ENCODE measurements at places on chromosomes 16 and 17.

DNA sequence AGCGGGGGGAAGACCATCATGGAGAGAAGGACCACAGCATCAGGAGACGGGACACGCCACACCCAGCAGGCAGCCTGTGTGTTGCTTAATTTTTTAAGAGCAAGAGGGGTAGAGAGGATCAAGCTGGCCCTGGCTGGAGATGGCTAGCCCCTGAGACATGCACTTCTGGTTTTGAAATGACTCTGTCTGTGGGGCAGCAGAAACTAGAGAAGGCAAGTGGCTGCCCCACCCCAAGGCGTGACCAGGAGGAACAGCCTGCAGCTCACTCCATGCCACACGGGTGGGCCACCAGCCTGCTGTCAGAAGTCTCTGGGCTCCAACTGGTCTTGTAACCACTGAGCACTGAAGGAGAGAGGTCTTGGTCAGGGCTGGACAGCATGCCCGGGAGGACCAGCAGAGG is 75.5 kb downstream of the SOCS1 start:
- DNase-seq, result no peak

DNA sequence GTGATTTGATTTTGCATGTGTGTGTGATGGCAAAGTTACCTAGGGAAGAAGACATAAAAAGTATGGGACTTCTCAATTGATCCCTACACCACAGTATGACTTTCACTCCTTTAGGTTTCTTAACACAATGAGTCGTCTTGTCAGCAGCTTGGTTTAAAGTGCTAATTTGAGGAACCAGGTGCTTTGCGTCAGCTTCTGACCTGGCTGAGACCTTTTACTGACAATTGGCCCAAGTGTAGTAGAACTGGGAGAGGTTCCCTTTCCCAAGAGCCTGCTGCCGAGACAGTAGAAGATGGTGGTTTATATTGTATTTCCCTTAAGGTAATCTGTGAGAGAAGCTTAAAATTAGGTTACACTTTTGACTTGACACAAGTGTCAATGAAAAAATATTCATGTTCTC is 54.9 kb downstream of the LDHD start:
- DNase-seq, result no peak

GRCh38 chr17:66235377-66235994 is 6.3 kb upstream of the APOH start:
- DNase-seq, result no peak

DNA sequence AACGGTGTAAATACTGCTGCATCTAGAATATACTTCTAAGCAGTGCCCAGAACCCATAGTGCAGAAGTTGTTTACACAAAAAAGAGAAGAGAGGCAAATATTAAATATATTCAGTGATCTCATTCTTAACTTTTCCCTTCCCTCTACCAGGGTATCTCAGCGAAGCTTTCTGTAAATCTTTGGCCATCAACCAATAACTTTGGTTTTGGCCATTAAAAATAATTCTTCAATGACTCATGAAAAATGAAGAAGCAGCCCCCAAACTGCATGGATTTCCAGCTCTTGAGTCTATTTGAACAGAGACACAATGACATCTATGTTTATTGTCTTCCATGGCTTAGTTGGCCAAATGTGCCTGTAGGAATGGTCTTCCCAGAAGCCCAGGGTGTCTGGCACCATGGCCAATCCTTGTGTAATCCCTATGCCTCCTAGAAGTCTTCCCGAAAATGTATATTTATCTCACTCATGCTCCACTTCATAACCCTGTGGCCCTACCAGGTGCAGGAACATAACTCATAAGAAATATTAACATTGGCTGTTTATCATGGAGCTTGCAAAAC is 646.6 kb downstream of the TOX3 start:
- DNase-seq, result no peak

- DNase-seq, result no peak
These were observed 863.5 kb downstream of the KCNJ2 start for GRCh38 chr17:71032746-71033273.

GRCh38 chr16:89410322-89410721 is 80.0 kb downstream of the ANKRD11 start:
- DNase-seq, result no peak

DNA sequence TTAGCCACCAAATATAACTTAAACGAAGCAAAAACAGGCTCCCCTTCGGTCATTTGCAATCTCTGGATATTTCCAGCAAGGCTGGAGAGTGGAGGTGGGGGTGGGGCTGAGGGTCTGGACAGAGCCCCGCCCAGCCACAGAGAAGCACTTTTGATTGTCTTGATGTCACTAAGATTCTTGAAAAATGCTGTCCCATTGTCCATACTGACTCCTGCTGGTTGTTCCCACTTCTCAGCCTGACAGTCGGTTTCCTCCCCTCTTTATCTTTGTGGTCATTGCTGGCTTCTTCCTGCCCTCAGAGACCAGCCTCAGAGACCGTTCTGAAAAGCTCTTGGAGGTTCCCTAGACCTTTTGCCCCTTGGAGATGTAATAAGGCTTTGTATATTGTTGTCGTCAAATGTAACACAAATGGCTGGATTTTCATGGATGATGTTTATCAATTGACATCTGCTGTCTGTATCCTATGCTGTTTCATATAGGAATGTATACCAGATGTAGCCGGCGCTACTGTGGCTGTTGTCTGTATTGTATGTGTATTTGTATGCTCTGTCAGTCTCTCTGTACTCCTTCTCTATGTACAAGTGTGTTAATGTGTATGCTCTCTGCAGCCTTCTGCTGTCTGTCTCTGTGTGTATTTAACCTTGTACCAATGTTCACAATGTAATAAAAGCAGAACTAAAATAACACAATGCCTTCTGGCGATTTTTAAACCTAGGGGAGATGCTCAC is 94.8 kb upstream of the DNAH9 start:
- DNase-seq, result no peak

- no peak for DNase-seq
These were observed 4.1 kb downstream of the MAP2K3 start for GRCh38 chr17:21288571-21289017.

- DNase-seq, result no peak
These were observed 236.0 kb downstream of the IRX3 start for GRCh38 chr16:54050459-54051210.

DNA sequence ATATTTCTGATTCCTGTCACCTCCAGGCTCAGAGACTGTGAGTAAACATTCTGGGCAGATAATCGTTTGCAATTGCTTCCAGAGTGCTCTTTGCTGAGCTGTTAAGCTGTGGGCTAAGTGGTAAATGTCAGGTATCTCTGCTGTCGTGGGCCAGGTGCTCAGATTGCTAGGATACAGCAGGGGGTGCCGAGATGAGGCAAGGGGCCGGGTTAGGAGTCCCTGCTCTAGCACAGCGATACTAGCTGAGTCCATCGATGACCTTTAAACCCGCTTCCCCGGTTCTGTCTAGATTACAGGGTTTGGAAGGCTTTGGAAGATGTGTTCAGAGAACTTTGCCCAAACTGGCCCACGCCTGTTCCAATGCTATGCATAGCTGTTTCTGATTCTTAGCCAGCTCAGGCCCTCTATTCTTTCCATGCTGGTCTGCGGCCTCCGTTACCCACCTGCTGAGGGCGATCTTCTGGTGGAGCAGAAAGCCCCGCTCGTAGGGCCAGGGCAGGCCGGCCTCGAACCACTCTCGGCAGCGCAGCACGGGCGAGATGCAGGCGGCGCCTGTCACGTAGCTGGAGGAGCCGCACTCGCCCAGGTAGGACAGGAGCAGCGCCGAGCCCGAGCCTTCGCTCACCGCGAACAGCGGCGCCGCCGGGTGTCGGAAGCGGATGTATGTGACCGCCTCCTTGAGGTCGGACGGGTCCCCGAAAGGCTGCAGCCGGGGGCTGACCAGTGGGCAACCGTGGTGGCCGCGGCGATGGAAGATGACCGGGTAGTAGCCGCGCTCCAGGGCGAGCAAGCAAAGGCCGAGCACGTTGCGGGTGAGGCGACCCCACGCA is 979 bp downstream of the ABHD15 start:
- DNase-seq, result no peak

DNA sequence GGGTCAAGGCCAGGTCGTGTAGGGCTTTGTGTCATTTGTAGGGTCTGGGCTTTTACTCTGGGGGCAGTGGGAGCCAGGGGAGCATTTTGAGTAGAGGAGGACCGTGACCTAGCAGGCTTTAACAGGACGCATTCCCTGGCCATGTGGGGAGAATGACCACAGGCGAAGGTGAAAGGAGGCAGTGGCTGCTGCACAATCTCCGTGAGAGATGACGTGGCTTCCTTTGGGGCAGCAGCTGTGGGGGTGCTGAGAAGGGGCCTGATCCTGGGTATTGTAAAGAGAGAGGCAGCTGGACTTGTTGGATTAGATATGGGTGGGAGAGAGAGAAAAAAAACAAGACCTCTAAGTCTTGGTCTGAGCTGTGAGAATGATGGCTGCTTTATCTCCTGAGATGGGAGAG is 46.0 kb downstream of the KATNIP start:
- DNase-seq, result no peak

DNA sequence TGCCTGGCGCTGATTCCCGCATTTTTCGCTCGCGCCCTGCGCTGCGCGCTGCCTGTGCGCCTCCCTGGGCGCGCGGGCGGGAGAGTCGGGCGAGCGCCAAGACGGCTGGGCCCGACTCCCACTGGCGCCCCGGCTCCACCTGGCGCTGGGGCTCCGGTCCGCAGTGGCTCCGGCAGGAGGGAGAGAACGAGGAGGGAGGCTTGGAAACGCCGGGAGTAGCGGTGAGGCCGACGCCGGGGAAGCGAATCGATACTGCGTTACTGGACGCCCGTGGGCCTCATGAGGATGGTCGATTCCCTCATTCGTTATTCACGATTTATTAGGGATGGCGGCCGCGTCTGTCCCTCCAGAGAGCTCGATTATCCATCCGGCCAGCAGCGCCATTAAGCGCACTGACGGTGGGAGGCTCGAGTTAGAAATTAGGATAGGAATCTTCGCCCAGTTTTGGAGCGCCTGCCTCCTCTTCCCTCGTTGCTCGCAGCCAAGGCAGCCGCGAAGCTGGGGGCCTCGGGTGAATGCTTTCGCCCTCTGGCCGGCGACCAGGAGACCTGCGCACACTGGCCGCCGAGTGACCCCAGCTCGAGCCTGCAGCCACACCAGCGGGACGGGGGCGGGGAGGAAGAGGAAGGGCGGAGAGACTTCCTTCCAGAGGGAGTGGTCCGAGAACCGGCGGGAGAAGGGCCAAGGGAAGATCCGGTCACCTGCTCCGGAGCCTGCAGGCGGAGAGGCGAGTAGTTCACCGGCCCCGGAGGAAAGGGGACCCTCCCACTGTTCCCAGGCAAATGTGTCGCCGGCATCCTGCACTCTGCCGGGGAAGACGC is 1.3 kb upstream of the PCGF2 start:
- DNase-seq, result peak; percentile 51

- peak; percentile 64 for DNase-seq
These were observed 6.1 kb upstream of the SERPINF2 start for GRCh38 chr17:1736348-1737281.

- DNase-seq, result peak; percentile 52
These were observed 28.1 kb downstream of the HEATR3 start for GRCh38 chr16:50093607-50094539.

GRCh38 chr17:8223356-8224126 is 13.2 kb upstream of the AURKB start:
- DNase-seq, result peak; percentile 68

DNA sequence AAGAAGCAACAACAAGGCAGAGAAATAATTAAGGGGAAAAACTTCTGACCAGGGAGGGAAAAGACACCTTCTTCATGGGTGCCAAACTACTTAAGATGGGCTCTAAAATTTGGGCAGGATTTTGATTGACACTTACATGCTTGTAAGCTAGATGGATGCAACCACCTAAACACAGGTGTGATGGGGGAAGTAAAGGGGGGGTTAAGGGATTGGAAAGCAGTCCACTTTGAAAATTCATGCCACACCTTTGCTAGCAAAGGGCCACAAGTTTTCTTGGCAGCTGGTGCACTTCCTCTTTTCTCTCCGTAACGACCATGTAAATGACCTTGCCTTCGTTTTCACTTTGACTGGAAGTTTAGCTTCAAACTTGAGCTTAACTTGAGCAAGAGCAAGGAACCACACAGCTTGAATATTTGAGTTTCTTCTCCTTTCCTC is 14.3 kb upstream of the PRKAR1A start:
- no peak for DNase-seq

GRCh38 chr17:59388069-59388556 is 56.7 kb downstream of the YPEL2 start:
- DNase-seq, result no peak

- DNase-seq, result no peak
These were observed 32.0 kb downstream of the CCDC182 start for GRCh38 chr17:57713140-57713539.

DNA sequence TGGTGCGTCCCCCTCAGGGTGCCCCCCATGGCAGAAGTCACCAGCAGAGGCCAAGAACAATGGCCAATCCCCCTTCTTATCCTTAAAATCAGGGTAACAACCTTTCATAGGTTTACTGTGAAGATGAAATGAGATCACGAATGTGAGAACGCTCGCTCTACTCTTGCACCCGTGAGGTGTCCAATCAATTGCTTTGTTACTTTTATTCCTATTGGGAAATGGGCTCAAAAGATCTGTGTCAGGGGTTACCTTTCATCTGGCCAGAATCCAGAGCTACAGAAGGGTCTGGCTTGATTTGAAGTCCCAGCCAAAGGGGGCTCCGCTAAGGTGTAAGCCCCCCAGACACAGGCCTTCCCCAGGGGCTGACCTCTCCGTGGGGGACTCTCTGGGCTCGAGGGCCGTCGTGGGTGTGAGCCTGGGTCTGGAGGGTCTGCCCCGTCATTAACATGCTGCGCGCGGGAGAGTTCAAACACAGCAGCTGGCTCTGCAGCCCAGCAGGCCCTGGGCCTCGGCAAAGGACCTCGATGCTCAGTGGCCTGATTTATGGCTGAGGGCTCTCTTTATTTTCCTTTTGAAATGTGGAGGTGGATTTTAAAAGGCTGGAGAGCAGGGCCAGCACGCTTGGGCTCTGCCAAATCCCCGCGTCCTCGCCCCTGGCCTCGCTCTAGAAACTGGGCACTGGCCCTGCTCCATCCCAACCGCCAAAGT is 10.4 kb downstream of the ABR start:
- DNase-seq, result no peak

GRCh38 chr17:73265646-73266640 is 4.3 kb upstream of the CPSF4L start:
- no peak for DNase-seq

GRCh38 chr17:43702637-43703036 is 40.9 kb upstream of the MEOX1 start:
- DNase-seq, result no peak

GRCh38 chr16:19660432-19660831 is 57.6 kb downstream of the KNOP1 start:
- DNase-seq, result no peak

GRCh38 chr16:31874366-31875111 is 932 bp downstream of the ZNF267 start:
- DNase-seq, result no peak

DNA sequence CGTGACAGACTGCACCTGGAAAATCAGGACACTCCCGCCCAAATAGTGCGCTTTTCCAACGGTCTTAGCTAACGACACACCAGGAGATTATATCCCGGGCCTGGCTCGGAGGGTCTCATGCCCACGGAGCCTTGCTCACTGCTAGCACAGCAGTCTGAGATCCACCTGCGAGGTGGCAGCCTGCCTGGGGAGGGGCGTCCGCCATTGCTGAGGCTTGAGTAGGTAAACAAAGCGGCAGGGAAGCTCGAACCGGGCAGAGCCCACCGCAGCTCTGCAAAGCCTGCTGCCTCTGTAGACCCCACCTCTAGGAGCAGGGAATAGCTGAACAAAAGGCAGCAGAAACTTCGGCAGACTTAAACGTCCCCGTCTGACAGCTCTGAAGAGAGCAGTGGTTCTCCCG is 5.1 kb downstream of the GALNS start:
- no peak for DNase-seq

- DNase-seq, result no peak
These were observed at the start of gene ATP2C2 for GRCh38 chr16:84368308-84368996. TSS of gene ATP2C2 (plus strand) at chr16:84368538. CDS start at chr16:84368616, 78 bp downstream.

GRCh38 chr17:8192070-8192815 is 2.3 kb upstream of the BORCS6 start:
- peak; percentile 97 for DNase-seq

GRCh38 chr17:27319541-27320221 is 25.8 kb downstream of the WSB1 start:
- DNase-seq, result peak; percentile 47

All from head of caudate nucleus (tissue), 42 donors.